ENCODE measurements at places on chromosomes 16 and 17.

- DNase-seq = no peak
Measured at GRCh38 chr16:734208-734980, 6.4 kb downstream of the CIAO3 start.

DNA sequence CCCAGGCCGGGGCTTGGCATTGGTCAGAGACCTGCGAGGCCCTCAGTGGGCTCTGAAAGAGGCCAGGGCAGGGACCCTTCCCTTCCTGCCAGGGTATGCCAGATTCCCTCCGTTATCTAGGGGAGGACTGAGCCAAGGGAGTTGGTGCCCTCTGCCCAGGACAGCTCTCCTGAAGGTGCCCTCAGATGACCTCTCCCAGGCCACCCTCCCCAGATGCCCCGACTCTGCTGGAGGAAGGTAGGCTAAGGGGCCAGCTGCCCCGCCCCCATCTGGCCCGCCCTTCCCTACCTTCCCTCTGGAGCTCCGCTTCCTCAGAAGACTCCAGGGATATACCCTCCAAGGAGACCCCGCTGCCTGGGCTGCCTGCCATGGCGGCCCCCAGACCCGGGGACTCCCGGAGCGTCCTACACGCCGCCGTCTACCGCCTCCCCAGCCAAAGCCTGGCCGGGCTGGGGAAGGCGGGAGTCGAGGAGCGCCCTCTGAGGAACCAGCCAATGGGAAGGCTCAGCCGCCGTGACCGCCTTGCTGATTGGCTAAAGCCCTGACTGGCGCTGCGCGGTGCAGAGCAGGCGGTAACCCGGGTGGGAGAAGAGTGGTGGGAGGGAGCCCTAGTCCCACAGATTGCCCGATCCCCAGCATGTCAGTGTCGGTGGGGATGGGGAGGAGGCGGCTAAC lies 7.0 kb downstream of the MPP2 start:
- DNase-seq = peak; percentile 79

DNA sequence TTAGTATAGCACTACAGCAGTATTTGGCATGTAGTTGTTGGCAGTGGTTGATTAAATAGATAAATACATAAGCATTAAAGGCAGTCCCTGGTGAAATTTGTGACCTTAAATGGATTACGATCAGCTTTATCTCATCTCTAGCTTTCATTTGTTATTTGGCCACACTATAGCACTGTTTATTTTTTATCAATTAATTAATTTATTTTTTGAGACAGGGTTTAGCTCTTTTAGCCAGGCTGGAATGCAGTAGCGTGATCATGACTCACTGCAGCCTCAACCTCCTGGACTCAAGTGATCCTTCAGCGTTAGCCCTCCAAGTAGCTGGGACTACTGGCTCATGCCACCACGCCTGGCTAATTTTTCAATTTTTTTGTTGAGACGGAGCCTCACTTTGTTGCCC lies 18.7 kb upstream of the ARHGAP17 start:
- no peak for DNase-seq

DNA sequence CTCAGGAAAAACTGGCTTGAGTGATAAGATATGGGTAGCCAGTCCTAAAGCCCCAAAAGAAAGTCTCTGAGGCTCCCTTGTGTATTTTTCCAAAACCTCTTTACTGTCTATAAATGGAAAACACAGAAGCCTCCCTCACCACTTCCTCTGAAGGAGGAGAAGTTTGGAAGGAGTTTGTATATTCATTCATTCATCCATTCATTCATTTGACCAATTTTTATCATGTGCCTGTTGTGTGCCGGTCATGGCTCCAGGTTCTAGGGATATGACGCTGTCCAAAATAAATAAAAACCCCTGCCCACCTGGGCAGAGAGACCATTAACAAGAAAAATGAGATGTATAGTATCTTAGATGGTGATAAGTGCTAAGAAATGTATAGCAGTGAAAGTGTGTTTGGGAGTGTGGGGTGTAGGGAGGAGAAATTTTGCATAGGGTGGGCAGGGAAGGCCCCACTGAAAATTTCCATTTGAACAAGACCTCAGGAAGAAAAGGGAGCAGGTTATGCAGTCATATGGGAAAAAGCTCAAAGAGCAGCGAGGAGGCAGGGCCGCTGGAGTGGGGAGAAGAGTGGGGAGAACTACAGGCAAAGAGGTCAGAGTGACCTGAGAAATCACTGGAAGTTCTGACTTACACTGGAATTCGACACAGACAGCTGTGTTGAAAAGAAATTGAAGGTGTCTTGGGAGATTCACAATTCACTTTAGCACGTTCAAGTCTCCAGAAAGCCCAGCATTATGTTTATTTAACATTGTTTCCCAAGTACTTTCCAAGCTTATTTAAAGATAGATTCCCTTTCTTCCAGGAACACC lies 6.1 kb upstream of the WIPI1 start:
- no peak for DNase-seq

DNA sequence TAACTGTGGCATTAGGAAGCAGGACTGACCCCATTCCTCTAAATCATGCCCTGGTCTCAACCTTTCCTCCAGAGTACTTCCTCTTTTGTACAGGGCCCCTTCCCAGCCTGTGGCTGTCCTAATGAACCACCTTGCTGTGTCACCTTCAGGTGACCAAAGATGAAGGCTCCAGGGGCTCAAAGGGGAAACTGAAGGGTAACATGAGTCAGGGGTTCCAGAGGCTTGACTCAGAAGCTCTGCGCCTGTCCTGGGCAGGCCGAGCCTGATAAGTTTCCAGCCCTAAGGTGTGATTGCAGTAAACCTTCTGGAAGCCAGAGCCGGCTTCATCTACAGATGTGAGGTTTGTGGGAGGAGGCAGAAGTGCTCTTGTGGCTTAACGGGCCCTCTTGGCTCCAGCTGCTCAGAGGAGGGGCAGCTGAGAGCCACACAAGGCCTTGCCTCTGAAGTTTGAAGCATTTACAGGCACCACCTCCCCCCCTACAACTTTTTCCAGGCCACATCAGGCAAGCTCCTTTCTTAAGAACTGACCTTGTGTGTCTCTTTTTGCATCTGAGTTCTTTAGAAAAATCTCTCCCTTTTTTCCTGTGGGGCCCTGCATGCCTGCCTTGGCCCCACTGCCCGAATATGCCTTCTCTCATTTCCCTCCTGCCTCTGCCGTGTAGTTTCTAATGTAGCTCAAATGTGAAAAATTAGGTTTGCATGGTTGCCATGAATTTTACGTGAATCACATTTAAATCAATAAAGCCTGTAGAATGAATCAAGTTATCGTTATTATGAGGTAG lies 149.9 kb downstream of the CLEC16A start:
- peak; percentile 58 for DNase-seq

DNA sequence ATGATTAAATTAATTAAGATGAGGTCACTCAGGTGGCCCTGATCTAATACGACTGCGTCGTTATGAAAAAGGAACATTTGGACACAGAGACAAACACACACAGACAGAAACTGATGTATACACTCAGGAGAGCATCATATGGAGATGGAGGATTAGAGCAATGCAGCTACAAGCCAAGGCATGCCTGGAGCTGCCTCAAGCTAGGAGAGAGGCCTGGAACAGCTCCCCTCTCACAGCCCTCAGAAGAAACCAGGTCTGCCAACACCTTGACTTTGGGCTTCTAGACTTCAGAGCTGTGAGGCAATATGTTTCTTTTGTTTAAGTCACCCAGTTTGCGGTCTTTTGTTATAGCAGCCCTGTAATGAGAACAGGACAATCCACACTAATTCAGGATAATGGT lies 318.9 kb downstream of the HS3ST3B1 start:
- DNase-seq = no peak

- DNase-seq = no peak
Measured at GRCh38 chr17:37682007-37682406, 38.8 kb upstream of the DDX52 start.

GRCh38 chr16:27461483-27462171 lies 59.7 kb downstream of the IL21R start:
- no peak for DNase-seq

DNA sequence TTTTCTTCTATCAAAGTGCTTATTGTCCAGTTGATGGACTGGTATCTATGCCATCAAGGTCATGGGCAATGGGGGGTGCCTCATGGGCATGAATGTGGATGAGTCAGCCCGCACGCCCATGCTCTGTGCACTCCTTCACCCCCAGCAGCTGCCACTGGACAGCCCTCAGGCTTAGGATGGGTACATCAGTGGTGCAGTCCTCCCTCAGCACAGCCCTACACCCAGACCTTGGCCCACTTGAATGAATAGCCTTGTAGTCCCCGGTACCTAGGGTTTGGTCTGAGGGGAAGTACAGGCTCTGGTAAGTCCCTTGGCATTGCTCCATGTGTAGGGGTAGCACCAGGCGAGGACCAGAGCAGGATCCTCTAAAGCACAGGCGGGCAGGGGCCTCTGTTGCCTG lies 10.4 kb upstream of the GNA13 start:
- no peak for DNase-seq

DNA sequence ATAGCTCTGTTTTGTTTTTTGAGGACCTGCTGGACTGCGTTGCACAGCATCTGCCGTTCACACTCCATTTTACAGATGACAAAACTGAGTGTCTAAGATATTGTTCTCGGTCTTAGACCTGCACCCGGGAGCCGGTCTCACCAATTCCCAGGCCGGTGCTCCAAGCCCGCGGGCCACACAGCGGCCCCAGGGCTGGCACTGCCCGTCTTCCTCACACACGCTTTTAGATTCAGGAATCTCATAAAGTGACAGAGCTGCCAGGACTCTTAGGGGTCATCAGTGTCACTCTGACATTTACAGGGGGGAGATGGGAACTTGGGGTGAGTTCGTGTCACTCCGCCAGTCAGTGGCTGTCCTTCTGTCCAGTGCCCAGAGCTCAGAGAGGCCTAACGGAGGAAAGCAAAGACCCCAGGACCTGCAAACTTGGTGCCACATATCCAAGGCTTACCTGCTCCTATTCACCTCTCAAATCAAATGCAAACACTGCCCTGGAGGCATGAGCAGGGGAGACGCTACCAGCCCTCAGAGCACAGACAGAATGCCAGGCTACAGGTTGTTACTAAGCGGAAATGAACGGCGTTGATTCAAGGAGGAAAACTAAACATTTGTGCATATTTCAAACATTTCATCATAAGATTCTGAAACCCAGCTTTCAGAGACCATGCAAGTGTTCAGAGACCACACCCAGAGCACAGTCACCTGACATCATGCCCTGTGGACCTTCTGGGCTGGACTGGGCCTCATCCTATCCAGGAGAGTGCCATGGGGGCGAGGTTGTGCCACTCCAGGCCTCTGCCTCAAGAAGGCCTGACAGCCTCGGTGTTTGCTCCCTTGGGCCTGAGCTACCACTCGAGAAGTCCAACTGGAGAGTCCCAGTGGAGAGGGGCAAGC lies 29.5 kb downstream of the TNFRSF13B start:
- DNase-seq = peak; percentile 23

DNA sequence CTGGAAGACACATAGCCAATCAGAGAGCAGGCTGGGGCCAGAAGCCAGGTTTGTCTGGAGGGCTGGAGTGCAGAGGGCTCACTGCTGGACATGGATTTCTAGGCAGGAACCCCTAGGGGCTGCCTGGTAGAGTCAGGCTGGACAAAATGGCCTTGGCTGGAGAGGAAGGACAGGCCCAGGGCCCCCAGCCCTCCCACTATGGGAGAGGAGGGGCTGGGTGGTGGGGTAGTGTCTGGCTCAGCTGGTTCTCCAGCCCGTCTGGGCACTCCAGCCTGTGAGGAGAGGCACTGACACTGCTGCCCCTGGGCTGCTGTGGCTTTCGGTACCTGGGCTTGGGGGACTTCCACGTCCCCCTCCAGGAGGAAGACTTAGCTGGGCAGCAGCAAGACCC lies 21.7 kb upstream of the DOK4 start:
- no peak for DNase-seq

- DNase-seq = no peak
Measured at GRCh38 chr16:29992344-29992967, 3.0 kb downstream of the HIRIP3 start.

GRCh38 chr16:53711390-53711789 lies 7.4 kb downstream of the FTO start:
- no peak for DNase-seq

DNA sequence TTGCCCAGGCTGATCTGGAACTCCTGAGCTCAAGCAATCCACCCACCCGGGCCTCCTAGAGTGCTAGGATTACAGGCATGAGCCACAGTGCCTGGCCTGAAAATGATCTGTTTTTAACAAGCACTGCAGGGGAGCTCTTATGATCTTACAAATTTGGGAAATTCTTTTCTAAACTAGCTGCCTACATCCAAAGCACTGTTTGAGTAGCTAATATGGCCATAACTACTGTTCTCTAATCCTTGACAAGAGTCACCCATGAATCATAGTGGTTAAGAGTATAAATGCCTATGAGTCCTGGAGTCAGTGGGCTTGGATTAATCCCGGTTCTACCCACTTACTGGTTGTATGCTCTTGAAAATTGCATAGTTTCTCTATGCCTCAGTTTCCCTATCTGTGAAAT lies 1.4 kb upstream of the CPPED1 start:
- DNase-seq = no peak

DNA sequence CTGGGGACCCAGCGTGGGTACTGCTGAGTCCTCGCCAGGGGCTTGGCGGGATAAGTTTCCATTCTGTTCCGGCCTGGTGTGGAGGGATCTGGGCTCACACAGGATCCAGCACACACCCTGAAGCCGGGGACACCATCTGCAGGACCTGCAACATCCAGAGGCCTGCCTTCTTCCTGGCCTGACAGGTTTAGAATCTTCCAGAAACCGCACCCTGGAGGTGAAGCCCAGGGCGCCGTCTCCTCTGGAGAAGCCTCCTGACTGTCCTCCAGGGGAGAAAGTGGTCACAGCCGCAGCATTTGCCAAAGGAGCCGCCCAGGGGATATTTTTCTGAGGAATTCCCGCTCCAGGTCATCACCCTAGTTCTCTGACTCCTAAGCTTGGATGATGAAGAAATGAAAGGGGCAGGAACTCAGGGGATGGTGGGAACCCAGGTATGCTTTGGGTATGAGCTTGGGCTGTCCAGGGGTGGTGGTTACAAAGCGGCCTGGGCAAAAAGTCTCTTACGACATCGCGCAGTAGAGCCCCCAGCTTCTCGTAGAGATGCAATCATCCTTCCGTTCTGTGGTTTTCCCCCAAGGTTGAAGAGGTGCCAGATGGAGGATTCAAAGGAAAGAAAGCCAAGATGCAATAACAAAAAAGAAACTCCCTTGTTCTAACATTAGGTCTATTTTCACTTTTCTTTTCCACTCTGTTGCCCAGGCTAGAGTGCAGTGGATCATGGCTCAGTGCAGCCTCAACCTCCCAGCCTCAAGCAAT lies 9.1 kb upstream of the CRISPLD2 start:
- no peak for DNase-seq

DNA sequence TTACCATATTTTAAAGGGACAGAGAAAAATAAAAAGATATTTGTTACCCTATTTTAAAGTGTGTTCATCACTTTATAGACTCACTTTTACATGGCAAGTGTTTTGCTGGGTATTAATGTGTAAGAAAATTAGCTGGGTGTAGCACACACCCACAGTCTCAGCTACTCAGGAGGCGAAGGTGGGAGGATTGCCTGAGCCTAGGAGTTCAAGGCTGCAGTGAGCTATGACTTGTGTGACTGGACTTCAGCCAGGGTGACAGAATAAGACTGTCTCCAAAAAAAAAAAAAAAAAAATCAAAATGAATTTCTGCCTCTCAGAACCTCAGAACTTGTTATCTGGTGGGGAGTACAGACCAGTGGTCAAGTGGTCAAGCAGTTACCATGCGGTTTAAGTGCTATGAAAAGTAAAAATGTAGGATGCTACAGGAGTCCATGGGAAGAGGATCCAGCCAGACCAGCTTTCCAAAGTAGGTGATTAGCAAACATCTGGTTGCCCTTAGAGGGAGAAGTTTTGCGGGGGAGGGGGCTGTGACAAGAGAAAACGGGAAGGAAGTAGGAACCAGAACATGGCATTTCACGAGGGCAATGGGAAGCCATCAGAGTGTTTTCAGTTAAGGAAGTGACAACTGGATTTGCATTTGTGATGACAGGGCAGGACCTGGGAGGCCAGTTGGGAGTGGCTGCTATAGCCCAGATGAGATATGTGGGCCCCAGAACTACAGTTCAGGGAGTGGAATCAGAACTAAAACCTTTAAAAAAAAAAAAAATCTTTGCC lies 13.9 kb downstream of the CNEP1R1 start:
- DNase-seq = no peak
